ENCODE measurements at places on chromosomes 11 and 22.
A peak's percentile ranks its signal among the peaks of the same experiment; 100 is the strongest.

GRCh38 chr22:37545703-37546436, 14.4 kb upstream of the CDC42EP1 start:
- no peak for DNase-seq

- DNase-seq: no peak
These were observed 26.7 kb downstream of the SERGEF start for GRCh38 chr11:17986007-17986710.

GRCh38 chr22:17637490-17638181, 921 bp upstream of the BCL2L13 start:
- no peak for DNase-seq

DNA sequence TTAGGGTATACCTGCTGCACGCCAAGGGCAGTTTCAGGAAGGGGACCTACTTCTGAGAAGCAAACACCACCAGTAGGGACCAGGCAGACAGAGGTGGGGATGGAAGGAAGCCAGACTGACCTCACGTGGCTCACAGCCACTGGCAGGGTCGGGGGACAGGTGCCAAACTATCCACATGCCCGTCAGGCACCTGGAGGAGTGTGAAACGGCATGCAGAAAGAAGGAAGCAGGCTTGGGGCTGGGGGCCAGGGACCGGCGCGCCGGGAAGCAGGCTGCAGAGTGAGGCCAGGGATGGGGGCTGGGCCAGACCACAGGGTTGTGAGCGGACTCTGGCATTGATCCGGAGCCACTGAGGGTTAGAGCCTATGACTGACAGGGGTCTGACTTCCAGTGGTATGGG, 47.5 kb downstream of the CDKN1C start:
- DNase-seq: no peak

DNA sequence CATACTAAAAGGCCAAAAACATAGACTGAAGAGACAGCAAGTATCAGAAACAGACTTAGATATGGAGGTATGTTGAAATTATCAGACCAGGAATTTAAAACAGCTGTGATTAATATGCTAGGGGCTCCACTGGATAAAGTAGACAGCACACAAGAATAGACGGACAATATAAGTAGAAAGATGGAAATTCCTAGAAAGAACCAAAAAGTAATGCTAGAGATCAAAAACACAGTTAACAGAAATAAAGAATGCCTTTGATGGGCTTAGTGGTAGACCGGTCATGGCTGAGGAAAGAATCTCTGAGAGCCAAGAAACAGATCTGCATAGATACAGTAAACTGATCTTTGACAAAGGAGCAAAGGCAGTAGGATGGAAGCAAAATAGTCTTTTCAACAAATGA, 250.2 kb downstream of the SWAP70 start:
- DNase-seq: no peak

DNA sequence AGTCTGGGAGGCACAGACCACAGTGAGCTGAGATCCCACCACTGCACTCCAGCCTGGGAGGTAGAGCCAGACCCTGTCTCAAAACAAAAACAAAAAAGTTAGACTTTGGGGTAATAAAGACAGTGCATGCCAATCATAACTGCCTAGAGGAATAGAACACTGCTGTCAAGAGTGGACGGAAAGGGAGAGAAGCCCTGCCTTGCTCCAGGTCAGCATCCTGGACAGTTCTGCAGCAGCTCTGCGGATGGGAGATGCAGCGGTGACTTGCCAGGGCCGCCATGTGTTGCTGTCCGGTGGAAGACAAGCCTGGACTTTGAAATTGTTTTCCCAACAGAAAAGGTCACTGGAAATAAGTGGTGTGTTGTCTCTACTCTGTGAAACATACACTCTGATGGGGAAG, 618.2 kb downstream of the TBC1D22A start:
- no peak for DNase-seq

- DNase-seq: no peak
These were observed 60.9 kb downstream of the ST14 start for GRCh38 chr11:130220311-130221035.

DNA sequence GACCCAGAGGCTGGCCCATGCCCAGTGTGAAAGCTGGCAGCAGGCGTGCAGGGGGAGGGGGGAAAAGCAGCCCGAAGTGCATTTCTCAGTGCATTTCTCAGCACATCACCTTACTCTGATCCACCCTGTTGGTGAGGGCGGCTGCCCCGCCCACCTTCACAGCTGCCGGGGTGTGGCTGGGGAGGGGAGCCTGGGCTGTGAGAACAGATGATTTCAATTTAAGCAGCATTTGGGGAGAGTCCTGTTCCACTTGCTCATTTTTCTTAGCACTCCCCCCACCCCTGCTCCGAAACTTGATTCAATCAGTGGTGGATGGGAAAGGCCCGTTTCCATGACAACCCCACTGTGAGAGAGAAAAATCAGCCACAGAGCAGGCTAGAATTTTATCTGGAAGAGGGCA, 84.8 kb downstream of the SNX19 start:
- DNase-seq: no peak

DNA sequence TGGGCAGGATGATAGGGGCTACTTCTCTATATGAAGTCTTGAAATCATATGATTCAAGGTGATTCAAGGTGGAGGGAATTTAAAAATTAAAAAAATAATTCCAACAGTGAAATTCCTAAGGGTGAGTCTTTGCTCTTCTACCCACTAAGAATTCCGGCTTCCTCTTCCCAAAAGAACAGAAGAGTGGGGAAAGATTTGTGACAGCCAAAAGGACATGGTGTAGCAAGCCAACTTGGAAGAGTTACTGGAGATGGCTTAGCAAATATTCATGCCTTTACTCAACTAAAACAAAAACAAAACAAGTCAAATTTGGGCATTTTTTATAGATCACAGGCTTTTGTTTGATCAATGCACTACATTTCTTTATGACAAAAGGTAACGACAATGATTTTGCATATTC, 12.3 kb downstream of the ZBED5 start:
- DNase-seq: no peak

DNA sequence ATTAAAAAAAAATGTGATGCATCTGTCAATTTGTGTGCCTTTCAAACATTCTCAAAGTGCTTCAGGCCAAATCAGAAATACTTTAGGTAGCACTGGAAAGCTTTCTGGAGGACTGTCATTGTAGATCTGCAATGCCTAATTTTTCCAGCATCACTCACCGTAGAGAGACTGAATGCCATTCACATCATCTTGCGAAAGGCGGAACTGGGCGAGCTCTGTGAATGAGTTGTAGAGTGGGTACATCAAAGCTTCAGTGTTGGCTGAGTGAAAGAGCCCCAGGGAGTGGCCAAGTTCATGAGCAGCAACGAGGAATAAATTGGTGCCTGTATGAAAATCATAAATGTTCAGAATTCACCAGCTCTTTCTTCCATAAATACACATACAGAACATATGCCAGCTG, 4.0 kb downstream of the MMP10 start:
- DNase-seq: no peak

- no peak for DNase-seq
These were observed 697.6 kb downstream of the JRKL start for GRCh38 chr11:97087419-97087818.

DNA sequence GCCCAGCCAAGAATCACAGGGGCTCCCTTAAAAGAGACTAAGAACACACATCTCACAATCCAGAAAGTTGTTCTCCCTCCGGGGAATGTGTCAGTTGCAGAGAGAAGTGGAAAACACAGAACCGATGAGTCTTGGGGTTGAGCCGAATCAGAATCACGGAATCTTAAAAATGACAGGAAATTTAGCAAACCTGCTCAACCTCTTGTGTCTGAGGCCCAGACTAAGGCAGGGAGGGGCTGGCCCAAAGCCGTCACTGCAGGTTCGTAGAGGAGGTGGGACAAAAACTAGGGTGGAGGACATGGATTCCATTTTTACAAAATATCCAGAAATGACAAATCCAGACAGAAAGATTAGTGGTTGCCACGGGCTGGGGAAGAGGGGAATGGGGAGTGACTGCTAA, 63.8 kb downstream of the KIAA1671 start:
- DNase-seq: no peak

DNA sequence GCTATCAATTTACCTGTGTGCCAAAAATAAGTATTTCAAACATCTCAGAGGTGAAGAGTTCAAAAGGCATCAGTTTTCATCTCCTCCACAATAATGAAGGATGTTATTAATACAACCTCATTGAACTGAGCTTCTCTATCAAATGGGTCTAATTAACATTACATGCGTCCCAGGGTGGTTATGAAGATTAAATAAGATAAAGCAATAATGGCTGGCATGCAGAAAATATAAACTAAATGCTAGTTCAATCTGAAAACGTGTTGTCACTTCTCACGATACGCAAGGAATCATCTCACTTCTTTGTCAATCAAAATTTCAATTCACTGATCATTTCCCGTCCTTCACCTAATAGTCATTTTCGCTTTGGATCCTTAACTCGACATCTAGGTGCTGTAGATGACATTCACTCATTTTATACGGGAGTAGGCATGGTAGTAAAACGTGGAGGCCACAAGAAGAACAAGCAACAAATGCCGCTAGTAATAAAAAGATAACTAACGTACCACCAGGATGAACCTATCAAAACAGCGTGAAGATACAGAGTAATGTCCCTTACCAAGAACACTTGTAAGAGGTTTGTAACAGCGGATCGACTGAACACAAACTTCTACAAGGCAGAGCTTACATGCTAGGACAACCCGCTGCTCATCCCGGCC, 918 bp downstream of the CHORDC1 start:
- DNase-seq: peak; percentile 9

- DNase-seq: no peak
These were observed 73.6 kb upstream of the SUSD2 start for GRCh38 chr22:24107661-24108060.

DNA sequence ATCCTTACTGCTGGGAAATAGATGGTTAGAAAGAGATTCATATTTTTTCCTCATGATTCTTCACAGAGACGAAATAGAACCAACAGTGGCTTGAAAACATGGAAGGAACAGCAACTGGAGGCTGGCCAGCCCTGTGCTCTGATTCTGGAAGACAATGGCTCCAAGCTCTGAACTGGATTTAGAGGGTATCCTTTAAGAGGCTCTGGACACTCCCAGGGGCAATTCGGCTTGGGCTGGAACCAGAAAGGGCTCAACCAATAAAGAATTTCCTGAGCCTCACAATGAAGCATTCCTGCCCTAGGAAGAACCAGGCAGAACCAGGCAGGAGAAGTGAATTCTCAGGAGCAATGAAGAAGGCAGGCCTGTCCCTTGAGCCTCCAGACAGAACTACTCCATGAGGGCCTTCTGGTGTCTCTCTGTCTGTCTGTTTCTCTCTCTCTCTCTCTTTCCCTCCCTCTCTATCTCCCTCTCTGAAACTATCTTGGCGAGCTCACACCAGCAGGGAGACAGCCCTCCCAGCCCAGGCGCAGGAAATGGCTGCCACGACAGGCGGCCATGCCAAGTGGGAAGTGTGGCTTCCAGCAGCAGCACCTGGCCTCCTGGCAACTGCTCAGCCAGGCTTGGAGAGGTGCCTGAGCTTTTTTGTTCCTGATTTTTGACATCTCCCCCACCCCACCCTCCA, 93.3 kb downstream of the RCN1 start:
- DNase-seq: no peak

DNA sequence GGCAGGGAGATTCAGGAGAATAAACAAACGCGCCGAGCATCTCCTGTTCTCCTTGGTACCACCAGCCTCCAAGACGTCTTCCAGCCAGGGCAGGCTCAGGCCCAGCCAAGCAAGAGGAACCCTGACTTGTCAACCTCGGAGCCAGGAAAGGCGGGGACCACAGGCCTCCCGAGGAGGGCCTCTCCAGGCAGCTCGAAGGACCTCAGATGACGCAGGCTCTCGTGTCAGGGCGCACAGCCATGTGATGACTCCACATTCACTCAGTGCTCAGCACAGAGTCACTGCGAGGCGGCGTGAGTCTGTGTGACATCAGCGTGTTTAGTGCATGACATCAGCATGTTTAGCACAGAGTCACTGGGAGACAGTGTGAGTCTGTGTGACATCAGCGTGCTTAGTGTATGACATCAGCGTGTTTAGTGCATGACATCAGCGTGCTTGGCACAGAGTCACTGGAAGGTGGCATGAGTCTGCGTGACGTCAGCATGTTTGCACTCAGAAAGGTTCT, 241.4 kb downstream of the BRD1 start:
- no peak for DNase-seq

DNA sequence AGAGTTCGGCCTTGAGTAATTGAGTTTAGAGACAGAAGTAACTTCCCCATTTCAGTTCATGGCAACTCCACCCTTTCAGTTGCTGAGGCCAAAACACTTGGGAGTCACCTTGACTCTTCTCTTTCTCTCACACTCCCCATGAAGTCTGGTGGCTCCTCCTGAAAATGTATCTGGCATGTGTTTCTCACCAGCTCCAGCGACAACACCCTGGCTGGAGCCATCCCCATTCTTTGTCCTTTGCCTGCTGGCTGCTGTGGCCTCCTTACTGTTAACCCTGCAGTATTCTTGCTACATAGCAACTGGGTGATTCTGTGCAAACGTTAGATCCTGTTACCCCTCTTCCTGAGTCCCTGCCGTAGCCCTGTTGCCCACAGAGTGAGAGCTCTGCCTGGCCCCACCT, 23.8 kb downstream of the SLC6A5 start:
- DNase-seq: no peak

GRCh38 chr11:65446446-65447277, 24.1 kb downstream of the NEAT1 start:
- DNase-seq: no peak

DNA sequence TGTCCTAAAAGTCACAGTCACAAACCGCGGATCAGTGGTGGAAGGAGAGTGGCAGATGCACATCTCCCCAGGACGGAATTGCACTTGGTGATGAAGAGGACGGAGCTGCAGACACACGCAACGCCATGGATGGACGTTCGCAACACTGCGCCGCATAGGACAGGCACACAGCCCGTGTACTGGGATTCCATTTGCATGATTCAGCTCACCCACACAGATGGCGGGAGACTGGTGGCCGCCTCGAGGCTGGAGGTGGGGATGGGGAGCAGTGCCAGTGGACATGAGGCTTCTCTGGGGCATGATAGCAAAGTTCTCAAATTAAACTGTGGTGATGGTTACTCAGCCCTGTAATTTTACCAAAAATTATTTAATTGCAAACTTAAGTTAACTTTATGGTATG, 37.4 kb downstream of the DUSP8 start:
- DNase-seq: no peak

DNA sequence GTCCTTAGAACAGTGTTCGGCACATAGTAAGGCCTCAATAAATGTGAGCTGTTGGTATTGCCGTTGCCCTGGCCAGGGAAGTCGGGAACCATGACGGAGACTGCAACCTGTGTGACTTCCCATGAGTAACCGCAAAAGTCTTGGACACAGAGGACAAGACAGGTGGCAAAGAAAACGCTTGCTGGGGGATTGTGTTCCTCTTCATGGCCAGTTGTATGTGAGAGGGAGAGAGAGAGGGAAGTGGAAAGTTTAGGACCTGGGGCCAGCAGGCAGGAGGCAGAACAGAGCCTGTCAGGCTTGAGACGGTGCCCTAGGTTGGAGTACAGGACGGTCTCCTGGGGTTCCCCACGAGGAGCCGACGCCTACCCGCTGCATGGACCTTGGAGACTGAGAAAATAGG, 90.2 kb downstream of the CEP164 start:
- DNase-seq: no peak

- no peak for DNase-seq
These were observed 237.5 kb downstream of the MIAT start for GRCh38 chr22:26894766-26895485.

Data from activated CD4-positive, alpha-beta T cell treated with anti-CD3 and anti-CD28 coated beads, Interleukin-2, Interleukin-4, amounts not matched to agents 100 ng/mL and 50 ng/mL, durations not matched to agents 16 hours and 8 hours (primary cell).